Immature natural killer cell (primary cell): ENCODE measurements at places on chromosomes 4 and X.

- H3K27ac ChIP-seq = no peak overlapping the region
- no peak for DNase-seq
- H3K4me1 ChIP-seq = no peaks in the 10 kb centered on the region
- no peaks in the 10 kb centered on the region for H3K27me3 ChIP-seq
- no peak overlapping the region for H3K4me3 ChIP-seq
Observed at GRCh38 chr4:178329226-178329872, 887.1 kb upstream of the AGA start.

GRCh38 chrX:14802943-14803710, 69.7 kb downstream of the FANCB start:
- no peak overlapping the region for H3K27ac ChIP-seq
- no peaks in the 10 kb centered on the region for H3K4me1 ChIP-seq
- H3K36me3 ChIP-seq = no peaks in the 10 kb centered on the region

- DNase-seq = no peak
- H3K27me3 ChIP-seq = no peaks in the 10 kb centered on the region
- H3K27ac ChIP-seq = no peak overlapping the region
- no peaks in the 10 kb centered on the region for H3K4me1 ChIP-seq
- no peak overlapping the region for H3K4me3 ChIP-seq
Observed at GRCh38 chrX:12080265-12080664, 58.0 kb upstream of the FRMPD4 start.

DNA sequence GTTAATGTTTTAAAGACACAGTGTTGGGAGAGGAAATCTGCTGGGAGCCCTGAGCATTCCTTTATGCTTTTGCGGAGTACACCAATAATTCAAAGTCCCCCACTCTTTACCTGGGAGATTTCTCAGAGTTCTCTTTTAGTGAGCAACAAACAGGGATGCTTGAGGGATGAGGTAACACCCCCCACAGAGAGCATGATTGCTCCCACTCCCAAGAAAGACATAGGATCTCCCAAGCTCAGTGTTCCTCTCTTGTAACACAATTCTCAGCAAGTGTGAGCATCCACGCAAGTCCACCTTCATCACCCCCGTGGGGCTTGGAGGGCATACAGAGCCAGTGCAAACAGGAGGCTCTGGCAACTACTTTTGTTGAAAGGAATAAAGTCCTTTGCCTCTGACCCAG, 36.1 kb downstream of the GSPT2 start:
- no peaks in the 10 kb centered on the region for H3K36me3 ChIP-seq
- DNase-seq = no peak
- H3K27me3 ChIP-seq = peaks cover 2% of the 10 kb centered on the region
- no peaks in the 10 kb centered on the region for H3K4me1 ChIP-seq
- H3K4me3 ChIP-seq = no peak overlapping the region

GRCh38 chr4:180557348-180557747, 1685.9 kb upstream of the TENM3 start:
- H3K4me1 ChIP-seq = no peaks in the 10 kb centered on the region
- H3K27me3 ChIP-seq = no peaks in the 10 kb centered on the region
- H3K36me3 ChIP-seq = no peaks in the 10 kb centered on the region
- no peak overlapping the region for H3K27ac ChIP-seq
- no peak for DNase-seq

GRCh38 chr4:114385195-114385985, 213.2 kb upstream of the UGT8 start:
- H3K4me1 ChIP-seq = no peaks in the 10 kb centered on the region
- H3K4me3 ChIP-seq = no peak overlapping the region
- H3K27ac ChIP-seq = no peak overlapping the region
- no peaks in the 10 kb centered on the region for H3K36me3 ChIP-seq
- no peak for DNase-seq
- no peaks in the 10 kb centered on the region for H3K27me3 ChIP-seq

DNA sequence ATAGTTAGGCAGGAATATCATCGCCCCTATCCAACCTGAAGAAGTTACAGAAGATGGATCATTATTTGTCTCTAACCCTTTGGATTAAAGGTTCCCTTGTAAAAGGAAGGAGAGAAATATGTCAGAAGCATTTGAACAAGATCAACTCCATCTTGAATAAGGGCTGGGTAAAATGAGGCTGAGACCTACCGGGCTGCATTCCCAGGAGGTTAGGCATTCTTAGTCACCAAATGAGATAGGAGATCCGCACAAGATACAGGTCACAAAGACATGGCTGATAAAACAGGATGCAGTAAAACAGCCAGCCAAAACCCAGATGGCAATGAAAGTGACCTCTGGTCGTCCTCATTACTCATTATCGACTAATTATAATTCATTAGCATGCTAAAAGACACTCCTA, 148.9 kb downstream of the GALNTL6 start:
- H3K27me3 ChIP-seq = no peaks in the 10 kb centered on the region
- H3K36me3 ChIP-seq = no peaks in the 10 kb centered on the region
- no peak for DNase-seq
- no peak overlapping the region for H3K4me3 ChIP-seq
- no peak overlapping the region for H3K27ac ChIP-seq
